ENCODE measurements at places on chromosomes 2 and 18.

DNA sequence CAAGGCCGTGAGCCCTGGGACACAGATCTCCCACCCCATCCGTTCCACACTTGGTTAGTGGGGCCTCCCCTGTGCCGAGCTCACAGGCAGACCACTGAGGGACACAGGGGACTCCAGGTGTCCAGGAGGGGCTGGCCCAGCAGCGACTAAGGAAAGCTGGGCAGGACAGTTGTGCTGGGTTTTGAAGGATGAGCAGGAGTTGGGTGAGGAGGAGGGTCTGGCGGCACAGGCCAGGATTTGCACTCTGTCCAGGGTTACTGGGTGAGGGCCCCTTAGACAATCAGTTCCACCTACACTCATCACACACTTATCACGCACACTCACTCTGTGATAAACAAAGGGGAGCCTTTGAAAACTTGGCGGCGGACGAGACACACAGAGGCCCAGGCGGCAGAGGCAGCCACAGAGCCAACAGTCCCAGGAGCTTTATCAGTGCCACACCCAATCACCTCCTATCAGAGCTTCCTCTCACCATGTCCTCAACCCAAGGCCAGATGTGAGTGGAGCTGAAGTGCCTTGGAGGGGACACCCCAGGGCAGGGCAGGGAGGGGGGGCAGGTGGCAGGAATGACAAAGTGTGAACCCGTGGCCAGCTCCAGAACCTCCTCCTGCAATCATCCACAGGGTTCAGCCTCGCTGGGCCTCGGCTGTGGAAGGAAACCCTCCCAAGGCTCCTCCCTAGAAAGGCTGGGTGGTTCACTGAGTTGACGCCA, 26.6 kb downstream of the BIN1 start:
- peak; percentile 76 for DNase-seq

GRCh38 chr2:186276909-186277308, 209.2 kb upstream of the ZC3H15 start:
- DNase-seq = no peak

GRCh38 chr2:10305715-10306114, 3.0 kb downstream of the HPCAL1 start:
- DNase-seq = peak; percentile 51

GRCh38 chr2:226330206-226330605, 469.4 kb downstream of the IRS1 start:
- no peak for DNase-seq

GRCh38 chr2:153873052-153874048, 1.6 kb downstream of the GALNT13 start:
- no peak for DNase-seq

- DNase-seq = no peak
Measured at GRCh38 chr2:171909266-171909665, 13.0 kb upstream of the HAT1 start.
